ENCODE measurements at places on chromosomes 3 and 15.
A peak's percentile ranks its signal among the peaks of the same experiment; 100 is the strongest.

DNA sequence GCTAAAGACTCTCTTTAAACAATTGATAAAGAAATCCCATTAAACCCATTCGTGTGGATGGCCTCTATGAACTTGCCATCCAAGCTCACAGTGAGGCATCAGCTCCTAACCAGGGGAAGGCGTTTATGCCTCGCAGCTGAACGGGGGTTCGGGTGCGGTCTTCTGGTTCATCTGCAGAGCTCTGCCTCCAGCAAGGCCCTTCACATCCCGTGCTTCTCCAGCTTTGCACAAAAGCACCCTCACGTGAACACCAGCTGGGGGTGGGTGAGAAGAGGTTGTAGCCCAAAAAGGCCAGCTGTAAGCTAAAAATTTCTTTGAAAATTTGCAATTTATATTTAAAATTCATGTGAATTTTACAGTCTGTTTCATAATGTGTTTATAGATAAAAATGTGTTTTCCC is 39.5 kb upstream of the ZNF148 start:
- DNase-seq = peak; percentile 92

- DNase-seq = no peak
These were observed 235.6 kb downstream of the CLSTN2 start for GRCh38 chr3:140170612-140171011.

DNA sequence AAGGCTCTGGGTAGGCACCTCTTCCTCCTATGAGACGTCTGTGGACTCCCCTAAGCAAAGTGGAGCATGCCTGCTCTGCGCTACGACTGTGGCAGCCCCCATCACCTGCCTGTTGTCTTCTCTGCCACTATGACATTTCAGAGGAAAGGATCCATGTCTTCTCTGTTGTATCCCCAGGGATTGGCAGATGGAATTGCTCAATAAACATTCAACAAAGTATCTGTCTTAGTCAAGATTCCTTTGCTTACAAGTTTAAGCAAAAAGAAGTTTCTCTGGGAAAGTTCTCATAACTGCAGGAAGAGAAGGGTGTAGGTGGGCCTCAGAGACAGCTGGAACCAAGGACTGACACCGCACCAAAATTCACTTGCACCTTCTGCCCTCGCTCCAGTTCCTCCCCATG is 34.3 kb downstream of the AMOTL2 start:
- no peak for DNase-seq

DNA sequence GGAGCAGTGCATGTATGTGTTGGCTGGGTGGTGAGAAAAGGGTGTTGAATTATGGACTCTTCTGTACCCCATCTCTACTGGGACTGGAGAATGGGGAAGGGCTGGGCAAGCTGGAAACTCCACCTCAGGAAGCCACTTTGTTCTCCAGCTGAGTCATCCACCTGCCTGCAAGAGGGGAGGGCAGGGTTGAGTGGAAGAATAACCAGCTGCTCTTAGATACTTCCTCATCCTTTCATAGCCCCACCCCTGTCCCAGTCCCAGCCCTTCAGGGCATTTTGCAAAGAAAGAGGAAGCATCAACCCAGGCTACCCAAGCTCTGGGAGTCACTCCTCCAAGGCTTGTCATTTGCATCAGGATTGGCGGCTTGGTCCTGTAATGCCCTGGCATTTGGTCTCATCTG is 33.1 kb downstream of the RAB11A start:
- DNase-seq = no peak

DNA sequence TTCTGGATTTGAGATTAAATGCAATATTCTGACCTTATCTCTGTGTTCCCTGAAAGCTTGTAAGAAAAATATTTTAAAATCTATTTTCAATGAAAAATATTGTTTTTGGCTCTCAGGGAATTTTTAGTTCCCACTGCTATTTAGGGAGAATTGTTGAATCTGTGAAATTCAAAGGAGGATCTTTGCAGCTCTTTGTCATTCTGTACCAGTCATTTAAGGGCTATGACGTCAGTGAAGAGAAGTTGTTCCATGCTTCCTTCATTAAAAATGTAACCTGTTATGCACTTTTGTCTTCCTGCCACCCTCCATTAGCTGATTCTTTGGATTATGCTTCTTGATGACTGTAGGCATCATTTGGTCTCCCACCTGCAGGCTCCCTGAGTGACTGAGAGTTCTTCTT is 427.8 kb upstream of the C2CD4B start:
- no peak for DNase-seq

DNA sequence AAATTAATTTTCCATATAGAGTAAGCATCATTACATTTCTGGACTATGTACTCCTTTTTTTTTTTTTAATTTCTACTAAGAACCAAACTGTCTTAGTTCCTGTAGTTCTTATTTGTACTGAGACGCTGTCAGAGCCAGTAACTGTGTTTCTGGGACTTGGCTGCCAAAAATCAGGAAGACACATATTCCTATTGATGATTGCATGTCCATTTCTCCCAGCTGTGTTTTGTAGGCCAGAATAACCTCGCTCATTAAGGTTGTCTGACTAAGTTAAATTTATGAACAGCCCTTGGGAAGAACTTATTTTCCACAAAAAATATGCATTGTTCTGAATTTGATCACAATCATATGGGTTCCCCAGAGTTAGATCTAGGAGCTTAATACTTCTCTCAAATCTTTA is 29.5 kb downstream of the PLSCR5 start:
- DNase-seq = no peak

- no peak for DNase-seq
These were observed 24.0 kb upstream of the SRPRB start for GRCh38 chr3:133781570-133781969.

DNA sequence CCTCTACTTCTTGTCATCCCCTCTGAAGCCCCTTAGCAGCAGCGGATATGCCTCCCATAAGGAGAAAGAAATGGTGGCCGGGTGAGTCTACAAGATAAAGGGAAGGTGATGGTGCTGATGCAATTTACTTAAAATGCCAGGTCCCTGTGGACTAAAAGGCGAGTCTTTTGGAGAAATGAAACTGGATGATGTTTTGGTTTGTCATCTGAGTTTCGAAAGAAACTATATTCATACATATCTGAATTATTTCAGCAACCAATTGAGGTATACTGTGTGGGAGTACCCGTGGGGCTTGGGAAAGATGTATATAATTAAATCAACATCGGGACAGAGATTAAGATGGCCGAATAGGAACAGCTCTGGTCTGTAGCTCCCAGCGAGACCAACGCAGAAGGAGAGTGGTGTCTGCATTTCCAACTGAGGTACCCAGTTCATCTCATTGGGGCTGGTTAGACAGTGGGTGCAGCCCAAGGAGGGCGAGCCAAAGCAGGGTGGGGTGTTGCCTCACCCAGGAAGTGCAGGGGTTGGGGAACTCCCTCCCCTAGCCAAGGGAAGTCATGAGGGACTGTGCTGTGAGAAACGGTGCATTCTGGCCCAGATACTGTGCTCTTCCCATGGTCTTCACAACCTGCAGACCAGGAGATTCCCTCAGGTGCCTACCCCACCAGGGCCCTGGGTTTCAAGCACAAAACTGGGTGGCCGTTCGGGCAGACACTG is 210.6 kb upstream of the CHRM5 start:
- no peak for DNase-seq

- DNase-seq = peak; percentile 32
These were observed 3.1 kb downstream of the AGBL1 start for GRCh38 chr15:86082619-86083380.

- no peak for DNase-seq
These were observed 54.3 kb upstream of the GCSAM start for GRCh38 chr3:112187300-112187699.

GRCh38 chr3:8507496-8507895 is 5.9 kb downstream of the LMCD1 start:
- no peak for DNase-seq

GRCh38 chr3:182492536-182492935 is 300.8 kb upstream of the ATP11B start:
- no peak for DNase-seq

DNA sequence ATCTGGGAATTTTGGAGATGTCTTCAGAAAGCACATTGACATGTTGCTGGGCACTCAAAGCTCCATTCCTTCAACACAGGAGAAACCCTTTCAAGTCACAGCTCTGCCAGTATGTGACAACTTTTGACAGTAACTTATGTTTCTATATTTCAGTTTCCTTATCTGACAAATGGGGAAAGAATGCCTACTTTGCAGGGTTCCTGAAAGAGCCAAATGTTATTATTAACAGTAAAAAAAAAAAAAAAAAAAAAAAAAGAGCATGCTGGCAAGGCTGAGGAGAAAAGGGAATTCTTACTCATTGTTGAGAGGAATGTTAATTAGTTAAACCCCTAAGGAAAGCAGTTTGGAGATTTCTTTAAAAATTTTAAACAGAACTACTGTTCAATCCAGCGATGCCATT is 272.5 kb upstream of the TGFBR2 start:
- no peak for DNase-seq

- DNase-seq = no peak
These were observed 89.4 kb upstream of the TJP1 start for GRCh38 chr15:29911705-29912104.

DNA sequence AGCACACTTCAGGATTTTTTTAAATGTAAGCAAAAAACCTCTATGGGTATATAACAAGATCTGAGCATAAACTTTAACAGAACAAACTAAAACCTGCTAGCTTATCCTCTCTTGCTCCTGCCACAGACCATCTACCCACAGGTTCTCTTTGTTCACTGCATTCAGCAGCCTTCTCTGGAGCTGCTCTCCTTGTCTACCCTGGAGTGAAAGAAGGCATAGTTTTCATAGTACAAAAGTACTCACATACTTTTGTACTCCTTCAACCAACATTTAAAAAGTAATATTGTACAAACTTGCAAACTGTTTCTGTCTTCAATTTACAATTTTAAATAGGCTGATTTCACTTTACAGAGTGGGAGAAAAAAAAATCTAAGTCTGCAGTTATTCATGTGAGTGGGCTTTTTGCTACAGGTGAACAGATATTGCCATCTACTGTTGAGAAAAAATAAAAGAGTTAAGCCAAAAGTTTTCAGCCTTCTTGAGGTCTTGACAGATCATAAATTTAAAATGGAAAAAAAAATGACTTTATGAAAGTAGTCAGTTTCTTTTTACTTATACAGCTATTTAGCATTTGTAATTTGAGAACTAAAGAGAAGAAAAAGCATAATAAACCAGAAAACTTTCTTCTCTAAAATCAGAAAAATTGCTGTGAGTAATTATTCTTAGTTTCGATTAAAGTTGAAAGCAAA is 20.4 kb downstream of the TERC start:
- no peak for DNase-seq

GRCh38 chr3:186825872-186826409 is 16.6 kb upstream of the ADIPOQ start:
- no peak for DNase-seq

DNA sequence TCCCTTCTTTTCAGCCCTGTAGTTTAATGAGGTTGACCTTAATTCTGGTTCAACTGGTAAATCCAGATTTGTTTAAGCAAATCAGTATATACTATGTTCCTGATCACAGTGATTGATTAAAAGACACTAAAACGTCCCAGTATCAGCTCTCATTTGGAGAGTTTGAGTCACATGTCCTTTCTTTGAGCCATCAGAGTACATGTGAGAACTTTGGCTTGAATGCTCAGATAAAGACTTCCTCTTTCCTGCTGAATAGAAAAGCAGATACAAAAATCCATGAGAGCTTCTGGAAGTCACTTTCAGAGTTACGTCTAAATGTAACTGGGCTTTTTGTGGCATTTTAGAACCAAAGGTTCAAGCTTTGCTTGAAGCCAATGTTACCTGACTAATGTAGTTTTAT is 341.8 kb upstream of the SATB1 start:
- DNase-seq = no peak

GRCh38 chr15:75061272-75061671 is 37.9 kb downstream of the PPCDC start:
- no peak for DNase-seq

DNA sequence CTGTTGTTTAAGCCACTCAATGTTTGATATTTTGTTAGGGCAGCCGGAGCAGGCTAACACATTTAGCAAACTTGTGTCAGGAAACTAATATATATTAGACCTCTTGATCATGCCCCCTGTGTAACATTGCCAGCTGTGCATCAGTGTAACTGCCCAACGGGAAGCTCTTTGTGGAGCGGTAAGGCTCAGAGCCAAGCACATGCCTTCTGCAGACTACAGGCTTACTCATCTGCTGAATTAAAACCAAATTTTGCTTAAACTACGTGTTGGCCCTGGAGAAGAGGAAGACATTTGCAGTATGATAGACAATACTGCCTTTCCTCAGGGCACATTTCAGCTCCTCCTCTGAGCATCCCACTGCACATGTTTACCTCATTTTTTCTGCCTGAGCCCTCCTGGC is 50.5 kb upstream of the KCNMB2 start:
- no peak for DNase-seq

DNA sequence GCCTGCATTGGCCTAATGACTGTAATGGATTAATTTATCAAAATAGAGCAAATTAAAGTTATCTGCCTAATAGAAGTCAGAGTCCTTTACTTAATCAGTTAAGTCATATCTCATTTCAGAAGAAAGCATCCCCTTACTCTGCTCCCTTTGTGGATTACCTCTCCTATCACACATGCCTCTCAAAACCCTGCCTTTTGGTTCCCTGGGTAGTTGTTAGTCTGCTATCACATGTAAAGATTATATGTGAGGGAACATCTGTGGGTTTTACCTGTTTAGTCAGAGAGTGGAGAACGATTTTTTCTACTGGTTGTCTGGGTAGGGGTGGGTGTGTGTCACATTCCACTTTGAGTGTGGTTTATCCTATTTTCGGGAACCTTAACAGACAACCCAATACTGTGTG is 16.4 kb downstream of the UBE2E2 start:
- DNase-seq = no peak

All from posterior cingulate gyrus (tissue), 11 donors.